Neuronal stem cell (in vitro differentiated cells): ENCODE measurements at places on chromosomes 11 and 22.
A peak's percentile ranks its signal among the peaks of the same experiment; 100 is the strongest.

- no peak for DNase-seq
Observed at GRCh38 chr22:30223303-30223702, 23.3 kb downstream of the LIF start.

DNA sequence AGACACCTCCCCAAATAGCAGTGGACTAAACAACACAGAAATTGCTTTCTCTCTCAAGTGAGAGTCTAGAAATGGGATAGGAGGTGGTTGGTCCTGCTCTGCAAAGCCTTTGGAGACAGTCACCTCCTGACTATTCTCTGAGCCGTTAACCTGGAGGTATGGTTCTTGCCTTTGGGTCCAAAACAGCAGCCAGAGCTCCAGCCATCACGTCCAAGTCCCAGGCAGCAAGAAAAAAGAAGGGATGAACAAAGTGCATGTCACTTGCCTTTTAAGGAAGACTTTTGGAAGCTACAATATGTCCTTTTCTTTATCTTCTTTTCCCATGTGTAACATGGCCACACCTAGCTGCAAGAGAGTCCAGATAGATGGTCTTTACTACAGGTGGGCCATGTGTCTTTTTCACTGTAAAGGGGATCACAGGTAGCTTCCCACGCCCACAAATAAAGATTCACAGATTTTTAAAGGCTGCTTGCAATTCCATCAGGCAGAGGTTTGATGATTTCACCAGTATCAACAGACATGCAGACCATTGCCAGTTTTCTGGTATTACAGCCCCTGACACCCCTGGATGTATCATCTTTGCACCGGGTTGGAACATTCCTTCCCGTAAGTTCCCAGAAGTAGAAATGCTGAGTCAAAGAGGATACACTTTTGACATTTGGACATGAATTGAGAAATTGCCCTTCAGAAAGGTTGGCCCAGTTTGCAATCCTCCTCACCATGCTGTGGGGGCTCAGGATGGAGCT lies 66.0 kb downstream of the MYEOV start:
- no peak for DNase-seq

DNA sequence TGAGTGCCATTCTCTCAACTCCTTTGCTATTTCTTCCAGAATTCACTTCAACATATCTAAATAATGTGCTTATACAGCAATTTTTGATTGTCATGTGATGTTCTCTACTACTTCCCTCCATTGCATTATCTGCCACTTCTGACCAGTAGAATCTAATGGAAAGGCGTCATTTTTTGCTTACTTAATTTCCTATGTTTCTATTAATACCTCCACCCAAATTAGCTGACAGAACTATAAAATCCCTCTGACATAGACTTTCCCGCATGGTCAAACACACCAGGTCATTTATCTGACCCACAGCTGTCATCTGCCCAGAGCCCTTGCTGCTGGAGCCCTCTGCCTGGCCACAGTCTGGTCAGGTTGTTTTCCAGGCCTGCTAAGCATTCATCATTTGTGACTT lies 258.6 kb upstream of the NARS2 start:
- no peak for DNase-seq

DNA sequence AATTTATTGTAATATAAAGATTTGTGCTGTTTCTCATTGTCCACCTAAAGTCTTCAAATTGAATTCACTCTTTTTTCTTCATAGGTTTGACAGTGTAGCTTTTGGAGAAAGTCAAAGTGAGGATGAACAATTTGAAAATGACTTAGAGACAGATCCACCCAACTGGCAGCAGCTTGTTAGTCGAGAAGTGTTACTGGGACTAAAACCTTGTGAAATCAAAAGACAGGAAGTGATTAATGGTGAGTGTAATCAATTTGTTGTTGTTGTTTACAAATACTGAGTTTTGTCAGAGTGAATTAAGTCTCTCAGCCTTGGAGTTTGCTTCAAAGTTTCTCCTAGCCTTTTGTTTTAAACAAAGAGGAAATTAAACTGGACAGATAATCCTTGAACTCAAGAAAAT lies 53.6 kb upstream of the GRIK4 start:
- DNase-seq = no peak

DNA sequence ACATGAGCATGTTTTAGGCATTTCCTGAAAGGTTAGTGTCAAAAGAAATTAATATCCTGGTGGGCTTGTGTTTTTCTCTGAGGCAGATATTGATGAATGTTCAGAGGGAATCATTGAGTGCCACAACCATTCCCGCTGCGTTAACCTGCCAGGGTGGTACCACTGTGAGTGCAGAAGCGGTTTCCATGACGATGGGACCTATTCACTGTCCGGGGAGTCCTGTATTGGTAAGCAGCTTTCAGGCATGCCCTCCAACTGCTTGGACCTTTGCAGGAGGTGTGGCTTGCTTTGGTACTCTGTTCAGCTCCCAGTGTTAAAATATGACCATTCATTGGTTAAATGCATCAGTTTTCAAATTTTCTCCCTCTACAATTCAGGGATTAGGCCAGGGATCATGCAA lies 658.6 kb upstream of the ANO5 start:
- no peak for DNase-seq

- no peak for DNase-seq
Observed at GRCh38 chr11:5922749-5923426, 19.2 kb upstream of the OR56A3 start.

- no peak for DNase-seq
Observed at GRCh38 chr11:21410513-21410912, 741.1 kb downstream of the NELL1 start.

- DNase-seq = no peak
Observed at GRCh38 chr11:121886005-121886734, 229.8 kb downstream of the BLID start.

DNA sequence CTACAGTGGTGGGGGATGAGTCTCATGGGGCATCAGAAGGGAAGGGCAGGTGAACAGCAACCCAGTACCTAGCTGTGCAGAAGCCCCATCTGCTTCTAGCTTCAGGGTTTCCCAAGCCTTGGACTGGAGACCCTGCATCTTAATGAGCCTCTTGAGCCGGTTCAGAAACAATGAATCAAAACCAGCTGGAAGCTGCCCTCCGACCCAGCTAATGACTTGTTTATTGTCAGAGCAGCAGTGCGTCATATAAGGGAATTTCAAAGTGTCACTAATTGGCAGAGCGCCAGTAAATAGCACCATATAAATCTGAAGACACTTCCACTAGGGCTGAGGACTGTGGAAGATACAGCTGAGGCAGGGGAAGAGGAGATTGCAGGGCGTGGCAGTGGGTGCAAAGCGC lies 57.5 kb downstream of the RPUSD4 start:
- peak; percentile 87 for DNase-seq

DNA sequence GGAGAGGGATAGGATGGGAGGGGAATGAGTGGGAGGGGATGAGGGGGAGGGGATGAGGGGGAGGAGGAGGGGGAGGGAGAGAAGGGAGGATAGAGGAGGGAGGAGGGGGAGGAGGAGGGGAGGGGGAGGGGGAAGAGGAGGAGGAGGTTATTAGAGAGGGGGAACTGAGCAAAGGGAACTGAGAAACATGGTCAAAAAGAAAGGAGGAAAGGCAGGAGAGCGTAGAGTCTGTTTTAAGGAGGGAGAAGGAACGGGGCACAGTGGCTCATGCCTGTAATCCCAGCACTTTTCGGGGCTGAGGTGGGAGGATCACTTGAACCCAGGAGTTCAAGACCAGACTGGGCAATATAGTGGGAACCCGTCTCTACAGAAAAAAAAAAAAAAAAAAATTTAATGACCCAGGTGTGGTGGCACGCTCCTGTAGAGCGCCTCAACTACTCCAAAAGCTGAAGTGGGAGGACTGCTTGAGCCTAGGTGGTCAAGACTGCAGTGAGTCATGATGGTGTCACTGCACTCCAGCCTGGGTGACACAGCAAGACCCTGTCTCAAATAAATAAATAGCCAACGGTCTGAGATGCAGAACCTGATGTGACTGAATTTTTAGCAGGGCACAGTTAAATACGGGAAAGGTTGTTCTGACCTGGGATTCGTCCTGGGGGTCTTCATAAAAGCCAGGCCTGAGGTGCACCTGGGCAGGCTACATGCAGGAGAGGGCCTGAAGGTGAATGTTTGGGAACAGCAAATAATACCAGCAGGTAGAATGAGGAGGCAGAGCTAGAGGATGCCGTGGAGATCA lies 4.0 kb downstream of the B3GNT6 start:
- DNase-seq = no peak

DNA sequence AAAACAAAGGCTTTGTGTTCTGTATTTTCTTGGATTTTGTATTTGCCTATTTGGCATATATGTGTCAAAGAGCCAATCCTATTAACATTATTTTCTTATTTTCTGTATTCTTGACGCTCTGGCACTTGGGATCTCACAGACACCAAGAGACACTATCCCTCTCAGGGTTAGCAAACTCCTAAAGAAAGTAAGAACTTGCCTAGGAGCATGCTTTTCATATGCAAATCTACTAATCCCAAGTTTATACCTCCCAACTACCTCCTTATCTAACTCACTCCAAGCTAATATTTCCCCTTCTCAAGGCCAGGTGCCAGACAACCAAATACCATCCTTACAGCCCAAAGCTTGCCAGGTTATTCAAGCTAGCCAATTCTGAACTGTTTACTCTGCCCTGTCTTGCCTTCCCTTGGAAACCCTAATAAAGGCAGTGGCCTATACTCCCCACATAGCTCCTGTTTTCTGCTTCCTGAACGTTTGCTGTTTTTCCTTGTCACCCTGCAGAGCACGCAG lies 455.4 kb upstream of the ANO3 start:
- DNase-seq = no peak

GRCh38 chr11:17790453-17790852 lies 55.9 kb downstream of the KCNC1 start:
- DNase-seq = no peak

DNA sequence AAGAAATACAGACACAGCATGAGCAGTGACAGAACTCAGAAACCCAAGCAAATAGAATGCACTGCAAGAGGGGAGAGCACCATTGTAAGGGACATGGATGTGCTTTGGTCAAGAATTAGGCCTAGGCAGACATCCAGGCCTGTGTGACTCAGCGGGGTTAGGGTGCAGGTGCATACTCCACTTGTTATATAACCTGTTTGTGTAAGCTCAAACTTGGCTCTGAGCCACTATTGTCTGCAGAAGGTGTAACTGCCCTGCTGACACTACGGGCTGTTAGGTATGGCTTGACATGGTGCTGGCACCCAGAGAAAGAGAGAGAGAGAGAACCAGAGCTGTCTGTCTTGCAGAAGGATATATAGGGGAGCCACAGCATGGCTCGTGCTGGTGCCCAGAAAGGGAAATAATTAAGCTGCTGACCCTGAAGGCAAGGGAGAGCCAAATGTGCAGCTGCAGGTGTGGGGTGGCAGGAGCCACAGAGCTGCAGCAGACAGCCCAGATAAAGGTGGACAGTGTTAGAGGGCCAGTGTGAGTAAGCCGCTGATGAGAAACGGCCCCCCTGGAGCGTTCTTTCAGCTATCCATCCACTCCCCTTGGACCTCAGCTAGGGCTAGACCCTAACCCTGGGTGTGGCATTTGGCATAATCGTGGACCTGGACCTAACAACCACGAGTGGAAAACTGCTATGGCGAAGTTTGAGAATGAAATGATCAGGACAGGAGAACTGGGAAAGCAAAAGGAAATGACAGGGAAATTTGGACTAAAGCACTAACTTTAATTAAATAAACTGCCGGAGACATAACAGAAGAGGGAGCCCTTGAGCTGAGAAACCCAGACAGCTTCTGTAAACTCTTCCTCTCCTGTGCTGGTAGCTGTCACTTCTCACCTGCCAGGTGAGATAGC lies 253.0 kb upstream of the CCDC179 start:
- peak; percentile 39 for DNase-seq

GRCh38 chr11:24226606-24227005 lies 270.2 kb upstream of the LUZP2 start:
- no peak for DNase-seq

DNA sequence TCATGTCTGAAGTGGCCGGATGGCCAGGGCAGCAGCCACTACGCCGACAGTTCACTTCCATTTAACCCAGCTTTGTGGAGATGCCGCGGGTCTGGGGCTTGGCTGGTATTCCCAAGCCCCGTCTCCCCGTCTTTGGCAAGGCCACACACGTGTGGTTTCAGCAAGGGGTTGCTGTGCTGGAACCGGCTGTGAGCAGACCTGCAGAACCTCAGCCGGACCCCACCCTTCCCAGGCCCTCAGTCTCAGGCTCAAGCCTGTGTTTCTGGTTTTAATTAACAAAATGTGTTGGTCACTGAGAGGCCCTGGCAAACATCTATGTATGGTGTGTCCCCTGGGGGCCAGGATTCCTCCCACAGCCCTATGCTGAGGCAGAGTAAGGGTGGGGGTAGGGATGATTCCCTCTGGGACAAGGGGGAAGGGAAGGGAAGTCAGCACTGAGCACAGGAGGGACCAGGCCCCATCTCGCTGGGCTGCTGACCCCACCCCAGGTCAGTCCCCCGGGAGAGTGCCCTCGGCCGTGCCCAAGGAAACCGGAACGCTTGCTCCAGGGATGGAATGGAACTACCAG lies 9.3 kb downstream of the OSBPL5 start:
- DNase-seq = no peak

- DNase-seq = no peak
Observed at GRCh38 chr11:32830413-32830738, 649 bp downstream of the PRRG4 start.

DNA sequence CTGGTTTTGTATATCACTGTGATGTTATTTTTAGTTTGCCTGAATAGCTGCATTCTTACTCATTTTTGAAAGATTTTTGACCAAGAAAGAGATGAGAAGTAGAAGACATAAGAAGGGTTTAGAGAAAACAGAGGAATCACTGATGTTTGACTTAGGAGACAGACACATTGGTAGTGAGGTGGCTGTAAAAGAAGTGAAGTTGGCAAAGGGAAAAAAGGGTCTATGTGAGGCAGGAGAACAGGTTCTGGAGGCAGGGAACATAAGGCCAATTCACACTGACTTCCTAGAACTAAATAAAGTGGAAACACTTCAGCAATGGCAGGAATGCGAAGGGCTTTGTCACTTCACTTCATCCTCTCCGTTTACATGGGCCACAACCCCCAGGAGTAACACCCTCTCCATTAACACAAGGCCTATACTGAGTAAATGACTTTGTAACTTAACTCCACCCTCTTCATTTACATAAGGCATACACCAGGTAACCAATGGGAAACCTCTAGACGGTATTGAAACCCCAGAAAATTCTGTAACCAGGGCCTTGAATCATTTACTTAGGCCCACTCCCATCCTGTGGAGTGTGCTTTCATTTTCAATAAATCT lies 36.5 kb downstream of the CTSC start:
- DNase-seq = no peak

- DNase-seq = no peak
Observed at GRCh38 chr22:33757041-33757801, 163.1 kb downstream of the LARGE1 start.

DNA sequence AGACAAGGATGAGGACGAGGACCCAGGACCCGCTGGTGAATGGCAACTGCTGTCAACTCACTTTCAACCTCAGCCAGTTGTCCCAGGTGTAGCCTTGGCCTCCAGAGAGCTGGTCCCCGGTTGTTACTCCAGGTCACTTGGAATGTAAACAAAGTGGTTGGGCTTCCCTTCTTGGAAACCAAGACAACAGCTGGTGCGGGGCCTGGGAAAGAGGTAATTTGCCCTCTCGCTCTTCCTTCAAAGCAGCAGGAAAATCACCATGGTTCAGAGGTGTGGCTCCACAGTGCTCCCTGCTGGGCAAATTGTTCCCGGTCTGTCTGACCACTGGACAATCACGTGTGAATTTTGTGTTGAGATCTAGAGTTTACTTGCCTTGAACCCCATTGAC lies 15.0 kb downstream of the SLC1A2 start:
- no peak for DNase-seq
